NCI-H345 (cell line): ENCODE measurements at places on chromosomes 4 and X.

DNA sequence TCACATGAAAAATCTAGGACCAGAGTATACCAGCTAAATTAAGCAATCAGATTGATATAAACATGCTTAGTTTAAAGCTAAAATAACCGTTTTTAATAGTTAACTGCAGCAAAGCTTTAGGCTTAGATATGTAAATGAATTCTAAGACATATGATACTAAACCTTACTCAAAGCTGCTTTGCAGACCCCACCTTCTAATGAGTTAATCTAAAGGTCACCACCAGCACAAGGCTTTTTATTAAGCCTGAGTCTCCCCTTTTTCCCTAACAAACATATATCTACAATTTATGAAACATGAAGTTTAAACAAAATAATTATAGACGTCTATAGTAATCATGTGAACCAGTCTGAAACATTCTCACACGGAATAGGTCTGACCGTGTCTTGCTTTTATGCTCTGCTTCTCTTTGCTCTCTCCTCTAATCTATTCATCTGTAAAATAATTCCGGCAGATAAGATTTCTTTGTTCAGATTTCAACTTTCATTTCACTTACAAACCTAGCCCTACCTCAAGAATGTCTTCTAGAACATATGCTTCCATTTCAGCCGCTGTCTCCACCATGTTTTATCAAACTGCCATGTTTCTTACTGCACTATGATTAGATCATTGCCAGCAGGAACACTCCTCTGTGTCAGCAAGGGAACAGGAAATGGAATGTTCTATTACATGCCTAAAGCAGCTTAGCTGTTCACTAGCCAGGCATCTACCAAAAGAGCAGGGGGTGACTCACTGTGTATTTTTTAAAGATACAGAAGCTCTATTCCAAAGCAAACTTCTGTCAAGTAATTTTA, 35.9 kb downstream of the ANKRD17 start:
- peak; percentile 62 for DNase-seq

GRCh38 chr4:22988526-22988925, 295.8 kb downstream of the GBA3 start:
- DNase-seq = no peak

- no peak for DNase-seq
Observed at GRCh38 chrX:40104630-40104984, 6.8 kb upstream of the BCOR start.

DNA sequence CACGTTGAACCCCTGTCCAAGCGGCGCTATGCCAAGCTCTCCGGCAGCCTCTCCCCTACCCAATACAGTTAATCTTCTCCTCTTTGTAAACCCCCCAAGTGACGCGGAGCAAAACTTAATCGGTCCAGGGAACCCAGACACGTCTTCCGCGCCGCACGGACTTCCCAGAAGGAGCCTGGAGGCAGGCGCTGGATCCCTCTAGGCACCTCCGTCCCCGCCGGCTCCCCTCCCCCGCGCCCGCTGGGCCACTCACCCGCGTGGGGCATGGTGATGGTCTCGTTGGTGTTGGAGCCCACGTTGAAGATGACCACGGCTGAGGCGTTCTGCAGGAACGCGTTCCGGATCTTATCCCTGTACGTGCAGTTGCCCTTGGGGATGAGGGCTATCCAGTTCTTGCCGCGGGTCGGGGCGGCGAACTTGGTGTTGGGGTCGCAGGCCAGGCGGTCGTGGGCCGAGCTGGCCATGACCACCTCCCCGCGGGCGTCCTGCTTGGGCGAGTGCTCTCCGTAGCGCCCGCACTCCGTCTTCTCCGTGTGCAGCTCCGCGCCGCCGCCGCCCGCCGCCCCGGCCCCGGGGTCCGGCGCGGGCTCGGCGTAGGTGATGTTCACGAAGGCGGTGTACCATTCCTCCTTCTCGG, 1.1 kb downstream of the RNF150 start:
- peak; percentile 8 for DNase-seq

GRCh38 chrX:11566173-11566572, 99.5 kb downstream of the ARHGAP6 start:
- no peak for DNase-seq

- DNase-seq = peak; percentile 8
Observed at GRCh38 chrX:84729809-84730208, 227.6 kb upstream of the HDX start.

DNA sequence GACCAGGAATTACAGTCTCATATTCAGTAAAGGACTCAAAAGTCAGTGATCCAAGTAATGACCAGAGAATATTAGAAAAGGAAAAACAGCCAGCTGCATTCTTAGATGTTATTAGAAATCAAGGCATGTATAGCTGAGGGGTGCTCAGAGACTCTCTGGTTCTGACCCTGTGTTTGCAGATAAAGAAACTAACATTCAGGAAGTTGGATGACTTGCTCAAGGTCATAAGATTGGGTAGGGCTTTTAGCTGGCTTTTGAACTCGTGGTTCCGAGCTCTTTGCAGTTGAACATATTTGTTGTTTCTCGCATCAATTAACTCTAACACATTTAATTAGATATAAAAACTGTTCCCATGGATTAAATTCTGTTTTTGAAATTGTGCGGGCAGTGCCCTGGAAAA, 62.5 kb upstream of the ENPP6 start:
- DNase-seq = no peak

DNA sequence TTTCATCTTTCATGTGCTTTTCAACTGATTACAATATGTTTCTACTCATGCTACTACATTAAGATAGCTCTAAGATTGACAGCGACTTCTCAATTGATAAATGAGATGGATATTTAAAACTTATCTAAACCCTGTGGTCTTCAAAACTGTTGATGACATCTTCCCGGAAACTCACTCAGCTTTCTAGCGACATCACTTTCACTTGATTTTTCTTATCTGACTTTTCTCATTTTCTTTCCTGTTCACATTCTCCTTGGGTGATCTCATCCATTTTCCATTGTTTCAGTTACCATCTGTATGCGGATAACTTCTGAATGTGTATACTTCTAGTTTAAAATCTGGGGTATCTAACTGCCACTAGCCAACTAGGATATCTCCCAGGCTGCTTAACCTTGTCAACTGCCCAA, 3.1 kb downstream of the POLR2B start:
- DNase-seq = no peak

DNA sequence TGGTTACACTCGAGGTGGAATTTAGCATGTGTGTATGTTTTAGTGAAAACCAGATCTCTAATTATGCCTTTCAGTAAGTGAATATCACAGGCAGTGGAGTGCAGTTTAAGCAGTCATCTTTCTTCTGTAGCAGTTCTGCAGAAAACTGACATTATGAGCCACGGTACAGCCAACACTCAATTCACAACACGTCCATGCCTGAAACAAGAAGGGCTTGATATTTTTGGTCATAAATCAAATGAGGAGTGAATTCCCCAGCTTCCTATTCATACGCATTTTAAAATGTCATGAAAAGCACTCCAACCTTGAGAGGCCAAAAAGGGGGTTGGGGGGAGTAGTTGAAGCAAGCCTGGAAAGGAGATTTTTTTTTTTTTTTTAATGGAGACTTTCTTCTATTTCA, 316.7 kb downstream of the ARHGAP10 start:
- DNase-seq = no peak

GRCh38 chr4:169030562-169030982, 20.5 kb upstream of the CBR4 start:
- no peak for DNase-seq

DNA sequence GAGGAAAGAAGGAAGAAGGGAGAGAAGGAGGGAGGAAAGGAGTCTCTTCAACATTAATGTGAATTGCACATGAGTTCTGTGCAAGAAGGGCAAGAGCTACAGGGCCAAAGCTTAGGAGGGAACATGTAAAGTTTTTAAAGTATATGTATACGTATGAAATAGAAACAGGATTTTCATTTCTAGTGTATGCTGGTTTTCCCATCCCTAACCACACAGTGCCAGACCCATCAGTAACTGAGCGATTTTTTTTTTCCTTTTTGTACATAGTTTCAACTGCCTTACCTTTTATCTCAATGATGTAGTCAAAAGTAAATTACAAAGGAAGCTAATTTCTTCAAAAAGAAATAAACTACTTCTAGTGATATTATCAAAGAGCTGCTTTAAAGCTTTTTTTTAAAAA, 157.6 kb downstream of the SH3KBP1 start:
- DNase-seq = no peak

GRCh38 chr4:102180046-102180445, 165.2 kb downstream of the SLC39A8 start:
- no peak for DNase-seq

DNA sequence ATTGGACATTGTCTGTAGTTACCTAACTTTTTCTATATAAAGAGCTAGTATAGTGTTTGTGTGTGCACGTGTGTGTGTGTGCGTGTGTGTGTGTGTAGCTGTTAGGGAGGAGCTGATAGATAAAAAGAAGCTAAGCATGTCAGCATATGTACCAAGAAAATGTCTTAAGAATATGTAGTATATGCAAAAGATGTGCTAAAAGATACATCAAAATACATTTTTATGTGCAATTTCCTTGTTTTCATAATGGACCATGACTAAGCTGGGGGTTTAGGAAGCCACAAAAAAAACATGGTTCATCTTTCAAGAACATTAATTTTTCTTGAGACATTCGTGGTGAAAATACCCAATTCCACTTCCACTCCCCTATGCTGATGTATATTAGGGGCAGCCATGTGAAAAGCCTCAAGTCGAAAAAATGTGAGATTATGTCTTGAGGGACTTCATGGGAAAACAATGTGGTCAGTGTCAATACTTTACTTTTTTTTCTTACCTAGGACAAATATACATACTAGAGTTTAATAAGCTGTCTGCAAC, 1599.7 kb downstream of the ARAP2 start:
- no peak for DNase-seq

DNA sequence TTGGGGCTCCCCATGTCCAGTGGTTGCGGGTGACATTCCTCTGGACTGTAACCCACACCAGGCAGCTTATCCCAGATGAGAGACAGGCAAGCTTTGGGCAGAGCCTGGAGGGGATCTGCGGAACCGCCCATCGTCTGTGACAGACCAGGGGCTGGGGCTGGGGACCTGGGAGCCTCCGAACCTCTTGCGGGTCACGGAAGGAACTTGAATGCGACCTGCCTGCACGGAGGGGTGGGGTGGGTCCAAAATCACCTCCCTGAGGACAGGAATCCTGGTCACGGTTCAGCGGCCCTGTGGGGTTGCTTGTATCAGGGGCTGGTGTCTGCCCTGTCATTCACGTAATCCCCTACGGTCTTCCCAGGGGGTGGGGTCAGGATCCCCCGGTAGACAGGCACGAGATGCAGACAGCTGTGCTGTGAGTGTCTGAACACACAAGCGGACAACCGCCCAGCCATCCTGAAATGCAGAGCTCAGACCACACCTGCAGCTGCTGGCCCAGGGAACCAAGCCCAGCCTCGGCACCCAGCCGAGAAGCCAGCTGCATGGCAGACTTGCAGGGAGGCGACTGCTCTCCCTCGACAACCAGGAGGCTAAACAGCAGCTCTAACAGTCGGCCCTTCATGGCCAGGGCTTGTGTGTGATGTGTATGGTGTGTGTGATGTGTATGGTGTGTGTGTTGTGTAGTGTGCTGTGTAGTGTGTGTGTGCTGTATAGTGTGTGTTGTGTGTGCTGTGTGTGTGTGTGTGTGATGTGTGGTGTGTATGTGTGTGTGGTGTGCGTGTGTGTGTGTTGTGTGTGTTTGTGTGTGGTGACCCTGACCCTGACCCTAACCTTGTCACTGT, 105.9 kb upstream of the ADRA2C start:
- peak; percentile 76 for DNase-seq

- no peak for DNase-seq
Observed at GRCh38 chr4:39825090-39825489, 127.2 kb downstream of the UBE2K start.

DNA sequence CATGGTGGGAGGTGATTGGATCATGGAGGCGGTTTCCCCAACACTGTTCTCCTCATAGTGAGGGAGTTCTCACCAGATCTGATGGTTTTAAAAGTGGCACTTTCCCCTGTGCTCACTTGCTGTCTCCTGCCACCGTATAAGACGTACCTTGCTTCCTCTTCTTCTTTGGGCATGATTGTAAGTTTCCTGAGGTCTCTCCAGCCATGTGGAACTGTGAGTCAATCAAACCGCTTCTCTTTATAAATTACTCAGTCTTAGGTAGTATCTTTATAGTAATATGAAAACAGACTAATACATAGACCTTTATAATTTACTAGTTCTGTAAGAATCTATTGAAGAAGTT, 82.5 kb upstream of the PITX2 start:
- DNase-seq = no peak

- peak; percentile 31 for DNase-seq
Observed at GRCh38 chr4:141346144-141346543, 125.4 kb downstream of the ZNF330 start.

GRCh38 chr4:120052856-120053255, 13.8 kb downstream of the MAD2L1 start:
- DNase-seq = peak; percentile 56

DNA sequence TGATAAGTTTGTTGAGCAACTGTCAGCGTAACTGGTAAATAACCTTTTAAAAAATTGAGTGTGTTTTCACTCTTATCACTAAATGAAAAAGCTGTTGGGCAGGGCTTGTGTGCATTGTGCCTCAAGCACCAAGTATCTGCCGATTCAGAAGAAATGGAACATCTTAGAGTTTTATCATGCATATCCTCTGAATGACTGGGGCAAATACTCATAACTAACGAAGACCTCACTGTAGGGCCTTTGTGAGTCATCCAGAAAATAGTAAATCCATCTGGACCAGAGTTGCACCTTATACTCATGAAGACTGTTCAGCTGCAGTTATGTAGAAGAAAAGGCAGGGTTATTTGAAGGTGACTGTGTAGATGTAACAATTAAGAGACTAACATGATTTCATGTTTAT, 222.1 kb downstream of the CAMK2D start:
- DNase-seq = no peak

DNA sequence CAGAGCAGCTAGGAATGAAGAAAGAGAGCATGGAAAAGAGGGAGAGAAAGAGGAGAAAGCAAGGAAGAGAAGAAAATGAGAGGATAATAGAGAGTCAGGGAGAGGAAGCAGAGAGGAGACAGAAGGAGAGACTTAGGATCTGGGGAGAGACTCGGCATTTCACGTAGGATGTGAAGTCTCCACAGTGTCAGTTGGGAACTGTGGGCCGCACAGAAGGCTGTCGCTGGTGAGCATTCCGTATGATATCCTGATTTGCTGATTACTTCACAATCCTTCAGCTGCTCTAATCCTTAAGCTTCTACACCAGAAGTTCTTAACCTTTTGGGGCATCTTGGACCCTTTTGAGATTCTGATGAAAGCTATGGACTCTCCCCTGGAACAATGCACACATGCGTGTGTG, 14.0 kb downstream of the NLGN3 start:
- DNase-seq = no peak

GRCh38 chr4:64156253-64156652, 253.0 kb downstream of the TECRL start:
- DNase-seq = no peak

GRCh38 chr4:4200624-4201023, 26.1 kb downstream of the OTOP1 start:
- DNase-seq = no peak

- DNase-seq = no peak
Observed at GRCh38 chr4:108959491-108959890, 196.6 kb upstream of the ETNPPL start.

GRCh38 chrX:113512700-113513395, 672.2 kb upstream of the AMOT start:
- no peak for DNase-seq

GRCh38 chrX:24113181-24113580, 36.3 kb upstream of the ZFX start:
- no peak for DNase-seq

- DNase-seq = no peak
Observed at GRCh38 chr4:40334591-40335524, at the start of gene CHRNA9. Gene CHRNA9, plus strand, starts transcription at chr4:40335333. Its CDS starts 135 bp downstream, at chr4:40335468.

GRCh38 chr4:26942871-26943270, 82.2 kb downstream of the STIM2 start:
- DNase-seq = no peak
